ENCODE measurements at places on chromosomes 3 and 15. TPM values are rescaled to one million over a fixed set of nuclear protein-coding genes. Genes with fewer than 3 reads are reported as not detected.

Gene ZNF501
- 17.5 TPM for total RNA-seq

Gene ADAMTS7
- total RNA-seq = 10.6 TPM

Gene PRR23B
- total RNA-seq = not detected

Gene DNAJA4
- total RNA-seq = 23.1 TPM

Gene ZNF35
- total RNA-seq = 17.7 TPM

Gene CAMK2N2
- total RNA-seq = 3.0 TPM

Gene SMCO1
- total RNA-seq = not detected

Gene GUCA1C
- not detected for total RNA-seq

Gene TMEM212
- not detected for total RNA-seq

Gene CCDC39
- total RNA-seq = 0.49 TPM

Gene HYKK
- 0.49 TPM for total RNA-seq

Gene CAMP
- not detected for total RNA-seq

Gene C3orf22
- total RNA-seq = not detected

Gene LRRC15
- total RNA-seq = not detected

Gene GRAMD1C
- 6.4 TPM for total RNA-seq

Gene P2RY14
- 0.74 TPM for total RNA-seq

Gene FURIN
- 14.8 TPM for total RNA-seq

Gene FAM81A
- 51.1 TPM for total RNA-seq

Gene ARPP21
- total RNA-seq = 224 TPM

Gene FRMD5
- 19.7 TPM for total RNA-seq

Gene LRRC31
- total RNA-seq = not detected

Gene LTK
- total RNA-seq = under 0.01 TPM

Gene LINGO1
- 46.2 TPM for total RNA-seq

Gene IL16
- total RNA-seq = 1.2 TPM

Gene PARP15
- 0.49 TPM for total RNA-seq

Gene FSD2
- total RNA-seq = not detected

Gene ACOX2
- 0.98 TPM for total RNA-seq

Gene ATP1B3
- 34.9 TPM for total RNA-seq

Gene PCLAF
- total RNA-seq = 0.74 TPM

Gene RETNLB
- not detected for total RNA-seq

Gene TWF2
- total RNA-seq = 17.2 TPM

Gene MCF2L2
- 32.5 TPM for total RNA-seq

Gene NBEAL2
- 3.2 TPM for total RNA-seq

Gene CHRNA5
- 2.0 TPM for total RNA-seq

Gene NME9
- 3.9 TPM for total RNA-seq

Gene GOLGA8G
- not detected for total RNA-seq

Gene METTL6
- total RNA-seq = 56.3 TPM

Gene ISG20
- not detected for total RNA-seq

Gene STRIT1
- total RNA-seq = not detected

Gene SLC27A2
- 3.0 TPM for total RNA-seq

Gene CSPG5
- total RNA-seq = 111 TPM

Gene AADACL2
- total RNA-seq = not detected

Gene CAPN3
- 0.49 TPM for total RNA-seq

Gene TIGIT
- under 0.01 TPM for total RNA-seq

Gene ATP13A4
- 15.7 TPM for total RNA-seq

Gene USP4
- 26.3 TPM for total RNA-seq

Gene GATM
- 120 TPM for total RNA-seq

Gene COL6A5
- total RNA-seq = under 0.01 TPM

Gene COL7A1
- total RNA-seq = 1.7 TPM

Gene ABI3BP
- 3.0 TPM for total RNA-seq
